ENCODE measurements at places on chromosomes 2 and 18. TPM values are rescaled to one million over a fixed set of nuclear protein-coding genes. Genes with fewer than 3 reads are reported as not detected.

DNER gene
- not detected for total RNA-seq

KIF1A gene
- not detected for total RNA-seq

NFATC1 gene
- 42.9 TPM for total RNA-seq

LHCGR gene
- total RNA-seq = not detected

TMEM163 gene
- 4.7 TPM for total RNA-seq

B3GNT7 gene
- total RNA-seq = 2.8 TPM

KCNF1 gene
- total RNA-seq = not detected

ALKAL2 gene
- total RNA-seq = not detected

CCDC102B gene
- 7.5 TPM for total RNA-seq

ALPG gene
- total RNA-seq = not detected

RAB17 gene
- 2.9 TPM for total RNA-seq

STAT4 gene
- not detected for total RNA-seq

HPCAL1 gene
- 6.6 TPM for total RNA-seq

MFF gene
- 198 TPM for total RNA-seq

ACOXL gene
- total RNA-seq = 0.58 TPM

MAP2 gene
- total RNA-seq = 0.97 TPM

FOXD4L1 gene
- total RNA-seq = 0.72 TPM

GKN1 gene
- total RNA-seq = not detected

SKA1 gene
- 20.3 TPM for total RNA-seq

ALK gene
- not detected for total RNA-seq

SULT1C4 gene
- total RNA-seq = not detected

NEU2 gene
- not detected for total RNA-seq

ONECUT2 gene
- not detected for total RNA-seq

SIX3 gene
- not detected for total RNA-seq

CD302 gene
- not detected for total RNA-seq

ABCG5 gene
- total RNA-seq = not detected

CABLES1 gene
- 0.22 TPM for total RNA-seq

RNF152 gene
- 0.07 TPM for total RNA-seq

NGEF gene
- not detected for total RNA-seq

KATNAL2 gene
- total RNA-seq = 14.5 TPM

ZAP70 gene
- not detected for total RNA-seq

SPDYA gene
- total RNA-seq = 0.76 TPM

SELENOI gene
- total RNA-seq = 31.3 TPM

BCL2 gene
- 263 TPM for total RNA-seq

ANKRD44 gene
- 153 TPM for total RNA-seq

FAM161A gene
- total RNA-seq = 9.5 TPM

TEX44 gene
- total RNA-seq = not detected

KCNG2 gene
- total RNA-seq = not detected

CIDEA gene
- not detected for total RNA-seq

MC4R gene
- total RNA-seq = not detected

OTX1 gene
- total RNA-seq = 6.4 TPM

KLHL14 gene
- 17.2 TPM for total RNA-seq

CHST9 gene
- total RNA-seq = not detected

VIL1 gene
- total RNA-seq = not detected

RNF125 gene
- total RNA-seq = not detected

Data from Karpas-422 (cell line).